HL-60 (cell line): ENCODE measurements at places on chromosomes 5 and 9.

DNA sequence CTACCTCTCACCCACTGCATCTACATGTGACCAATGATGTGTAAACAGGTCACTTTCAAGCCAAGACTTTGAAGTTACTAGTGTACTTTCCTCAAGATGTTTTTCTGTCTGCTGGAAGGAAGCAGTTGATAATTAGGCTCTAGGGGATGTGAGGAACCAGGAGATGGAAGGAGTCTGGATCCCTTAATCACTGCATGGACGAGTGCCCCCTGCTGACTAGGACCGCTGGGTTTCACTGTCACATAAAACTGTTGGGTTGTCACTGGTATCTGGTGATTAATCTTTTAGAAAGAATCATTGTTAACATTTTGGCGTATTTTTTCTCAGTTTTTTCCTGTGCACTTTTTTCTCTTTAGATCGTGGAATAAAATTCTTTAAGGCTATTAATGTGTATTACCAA, 79.5 kb downstream of the SREK1 start:
- no peak for DNase-seq

- DNase-seq = no peak
Measured at GRCh38 chr9:19976226-19976625, 187.4 kb upstream of the SLC24A2 start.

GRCh38 chr5:97764700-97765099, 581.7 kb upstream of the RIOK2 start:
- no peak for DNase-seq

DNA sequence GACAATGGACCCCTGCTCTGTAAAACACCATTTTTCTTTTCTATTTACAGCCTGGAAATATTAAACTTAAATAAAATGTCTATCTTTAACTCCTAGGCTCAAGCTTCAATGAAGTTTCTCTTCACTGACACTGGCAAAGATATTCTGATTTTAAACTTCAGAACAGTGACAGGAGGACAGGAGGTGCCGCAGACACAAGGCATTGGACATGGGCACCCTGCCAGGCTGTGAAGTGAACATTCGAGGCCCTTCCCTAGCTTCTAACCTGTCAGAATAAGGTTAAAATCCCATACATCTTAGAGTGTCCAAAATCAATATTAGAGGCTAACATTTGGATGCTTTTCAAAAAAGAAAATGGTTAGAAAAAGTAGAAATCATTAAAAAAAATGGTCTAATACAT, 9.2 kb downstream of the SEMA5A start:
- no peak for DNase-seq

DNA sequence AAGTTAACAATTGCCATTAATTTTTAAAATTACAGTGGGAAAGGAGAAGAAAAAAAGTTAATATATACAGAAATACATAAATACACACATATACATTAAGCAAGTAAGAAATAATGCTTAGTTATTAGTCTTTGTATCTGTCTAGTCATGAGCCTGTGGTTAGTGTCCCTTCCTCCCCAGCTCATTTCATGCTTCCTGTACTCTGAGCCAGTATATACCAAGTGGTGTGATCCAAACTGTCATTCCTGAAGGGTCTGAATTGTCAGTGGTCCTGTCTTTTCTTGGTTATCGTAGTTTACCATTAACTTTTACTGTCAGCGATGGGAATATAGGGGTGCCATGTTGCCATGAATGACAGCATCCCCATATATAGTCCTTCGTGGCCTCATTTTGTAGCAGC, 24.2 kb upstream of the STOM start:
- no peak for DNase-seq

- DNase-seq = no peak
Measured at GRCh38 chr5:65127161-65127901, 354.4 kb downstream of the ADAMTS6 start.

- no peak for DNase-seq
Measured at GRCh38 chr5:126450346-126450745, 27.1 kb downstream of the GRAMD2B start.

GRCh38 chr5:125715216-125715615, 708.0 kb upstream of the GRAMD2B start:
- no peak for DNase-seq

DNA sequence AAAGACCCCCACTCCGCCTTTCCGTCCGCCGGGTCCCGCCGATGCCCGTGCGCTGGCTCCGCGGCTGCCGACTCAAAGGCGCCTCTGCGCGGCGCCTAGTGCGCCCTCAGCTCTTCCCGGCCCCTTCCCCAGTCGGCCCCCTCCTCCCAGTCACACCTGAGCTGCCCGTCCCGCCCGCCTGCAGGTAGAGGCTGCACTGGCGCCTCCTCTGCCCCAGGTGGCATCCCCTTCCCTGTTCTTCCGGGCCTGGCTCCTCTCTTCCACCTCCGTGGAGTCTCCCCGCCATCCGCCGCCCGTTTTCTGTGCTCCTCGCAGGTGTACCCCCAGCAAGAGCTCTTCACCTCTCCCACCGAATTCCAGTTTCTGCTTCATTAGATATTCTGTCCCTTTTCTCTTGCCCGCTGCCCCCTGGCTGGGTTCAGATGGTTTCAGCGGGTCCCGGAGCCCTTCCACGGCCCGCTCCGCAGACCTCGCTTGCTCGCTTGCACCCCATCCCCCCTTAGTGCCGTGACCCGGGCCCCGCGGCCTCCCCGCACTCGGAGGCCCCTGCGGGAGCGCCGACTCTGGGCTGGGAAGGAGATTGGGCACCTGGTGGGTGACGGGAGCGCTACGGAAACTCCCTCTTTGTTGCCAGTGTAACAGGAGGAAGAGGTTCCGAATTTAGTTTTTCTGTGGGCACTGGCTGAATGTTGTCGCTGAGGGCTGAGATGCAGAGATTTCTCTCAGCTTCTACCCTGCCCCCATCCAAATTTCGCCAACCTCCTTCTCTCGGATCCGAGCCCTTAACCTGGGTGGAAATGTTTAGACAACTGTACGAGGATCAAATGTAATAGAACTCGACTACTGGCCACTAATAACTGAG, 809 bp downstream of the SLC44A1 start:
- DNase-seq = peak; percentile 28

GRCh38 chr9:72557549-72557948, 36.1 kb downstream of the TMC1 start:
- peak; percentile 83 for DNase-seq

DNA sequence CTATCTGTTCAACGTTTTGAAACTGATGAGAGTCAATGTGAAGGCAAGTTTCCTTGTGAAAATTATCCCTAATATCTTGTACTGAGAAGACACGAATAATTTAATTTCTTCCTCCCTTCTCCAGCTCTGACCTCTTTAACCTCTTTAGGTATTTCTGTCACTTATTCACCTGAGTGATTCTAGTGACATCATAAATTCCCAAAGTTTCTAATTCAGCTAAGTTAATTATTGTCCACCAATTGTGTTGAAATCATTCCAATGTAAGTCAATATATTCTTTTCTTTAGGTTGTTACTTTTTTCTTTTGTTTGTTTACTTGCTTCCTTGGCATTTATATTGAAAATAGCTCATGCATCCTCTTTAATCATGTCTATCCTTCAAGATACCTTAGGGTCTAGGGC, 143.8 kb downstream of the PAPPA start:
- no peak for DNase-seq

DNA sequence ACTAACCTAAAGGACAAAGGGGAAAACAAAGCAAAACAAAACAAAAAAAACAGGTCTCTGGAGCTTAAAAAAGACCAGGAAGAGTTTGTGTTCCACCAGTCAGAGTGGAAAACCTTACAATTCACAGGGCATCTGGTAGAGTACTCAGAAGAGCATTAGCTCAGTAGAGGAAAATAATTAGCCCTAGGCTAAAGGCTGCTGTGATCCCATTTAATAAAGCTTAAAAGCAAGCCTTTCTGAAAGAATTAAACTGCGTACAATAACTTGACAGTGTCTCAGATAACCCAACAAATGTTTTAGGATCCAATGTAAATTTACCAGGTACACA, 7.3 kb downstream of the ECM2 start:
- DNase-seq = no peak

DNA sequence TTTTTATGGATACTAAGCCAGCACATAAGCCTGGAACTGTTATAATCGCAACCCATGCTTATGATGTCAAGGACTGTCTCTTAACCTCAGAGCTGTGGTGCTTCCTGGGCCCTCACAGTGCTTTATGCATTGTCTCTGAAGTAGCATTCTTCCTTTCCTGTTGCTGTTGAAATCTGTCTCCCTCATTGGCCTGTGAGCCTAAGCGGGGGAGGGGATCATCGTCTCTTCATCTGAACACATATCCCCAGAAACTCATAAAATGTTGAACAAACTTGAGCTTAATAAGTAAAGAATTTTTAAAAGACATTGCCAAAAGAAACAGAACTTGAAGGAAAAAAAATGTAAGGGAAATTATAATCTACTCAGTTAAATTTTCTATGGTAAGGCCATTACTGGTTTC, 80.3 kb downstream of the SGCD start:
- DNase-seq = no peak

GRCh38 chr9:114012126-114012525, 66.0 kb downstream of the AMBP start:
- no peak for DNase-seq

- DNase-seq = no peak
Measured at GRCh38 chr9:133369933-133370332, 5.9 kb downstream of the SURF4 start.

GRCh38 chr5:79771387-79771786, 81.8 kb downstream of the CMYA5 start:
- DNase-seq = no peak

- no peak for DNase-seq
Measured at GRCh38 chr9:70760228-70760627, 345.8 kb upstream of the KLF9 start.

- DNase-seq = no peak
Measured at GRCh38 chr5:139061856-139062255, 136.3 kb downstream of the SIL1 start.

DNA sequence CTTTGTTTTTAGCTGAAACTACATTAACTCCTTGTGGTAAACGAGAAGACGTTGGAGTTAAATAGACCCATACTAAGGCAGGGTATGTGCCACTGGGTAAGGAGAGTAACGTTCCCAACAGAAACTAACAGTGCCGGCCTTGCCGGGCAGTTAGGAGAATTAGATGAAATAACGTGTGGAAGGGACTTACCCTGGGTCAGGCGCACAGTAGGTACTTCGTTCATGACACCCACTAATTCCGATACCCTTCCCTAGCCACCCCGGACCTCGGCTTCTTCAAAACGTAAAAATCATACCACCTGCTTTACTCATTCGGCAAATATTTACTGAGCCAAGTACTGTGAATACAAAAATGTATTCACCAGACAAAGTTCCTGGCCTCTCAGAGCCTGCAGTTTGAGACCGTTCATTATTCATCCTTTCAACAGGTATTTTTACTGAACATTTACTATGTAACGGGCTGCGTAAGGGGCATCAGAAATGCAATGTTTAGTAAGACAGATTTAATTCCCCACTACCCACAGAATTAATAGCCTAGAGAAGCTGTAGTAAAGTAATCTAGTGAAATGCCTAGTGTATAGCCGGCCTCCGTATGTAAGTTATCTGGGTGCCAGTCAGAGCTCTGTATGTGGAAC, 3.2 kb upstream of the SMIM23 start:
- no peak for DNase-seq

- DNase-seq = no peak
Measured at GRCh38 chr9:114156657-114157421, 1.5 kb downstream of the COL27A1 start.

DNA sequence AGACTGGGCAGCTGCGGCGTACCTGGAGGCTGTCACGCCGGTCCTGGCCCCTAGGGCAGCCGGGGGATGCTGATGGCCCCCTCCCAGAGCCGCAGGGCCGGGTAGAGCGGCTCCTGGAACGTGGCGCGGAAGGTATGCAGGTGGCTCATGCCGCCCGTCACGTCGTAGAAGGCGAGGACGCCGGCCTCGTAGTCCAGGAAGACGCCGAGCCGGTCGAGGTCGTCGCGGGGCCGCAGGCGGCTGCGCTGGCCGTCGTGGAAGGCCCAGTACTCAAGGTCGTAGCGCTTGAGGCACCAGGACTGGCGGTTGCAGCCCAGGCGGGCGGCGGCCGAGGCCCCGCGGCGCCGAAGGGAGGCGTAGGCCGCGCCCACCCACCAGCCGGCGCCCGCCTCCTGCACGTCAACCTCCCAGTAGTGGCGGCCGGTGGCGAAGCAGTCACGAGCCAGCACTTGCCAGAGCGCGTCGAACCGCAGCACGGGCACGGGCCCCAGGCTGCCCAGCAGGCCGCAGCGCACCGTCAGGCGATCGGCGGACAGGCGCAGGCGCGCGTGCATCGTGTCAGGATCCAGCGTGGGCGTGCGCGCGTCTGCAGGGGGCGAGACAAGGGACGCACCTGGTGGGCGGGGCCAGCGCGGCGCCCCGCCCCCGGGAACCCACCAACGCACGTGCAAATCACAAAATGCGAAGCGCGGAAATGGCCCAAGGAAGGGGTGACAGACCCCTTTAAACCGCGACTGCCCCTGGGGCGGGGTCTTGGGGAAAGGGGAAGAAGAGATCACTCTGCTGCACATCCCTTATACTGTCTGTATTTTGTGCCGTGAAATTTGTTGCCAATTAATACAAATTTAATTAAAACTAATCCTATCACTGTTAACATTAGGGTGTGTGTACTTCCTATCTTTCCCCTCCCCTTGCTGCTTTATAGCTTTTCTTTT, 31.2 kb downstream of the NANS start:
- no peak for DNase-seq

DNA sequence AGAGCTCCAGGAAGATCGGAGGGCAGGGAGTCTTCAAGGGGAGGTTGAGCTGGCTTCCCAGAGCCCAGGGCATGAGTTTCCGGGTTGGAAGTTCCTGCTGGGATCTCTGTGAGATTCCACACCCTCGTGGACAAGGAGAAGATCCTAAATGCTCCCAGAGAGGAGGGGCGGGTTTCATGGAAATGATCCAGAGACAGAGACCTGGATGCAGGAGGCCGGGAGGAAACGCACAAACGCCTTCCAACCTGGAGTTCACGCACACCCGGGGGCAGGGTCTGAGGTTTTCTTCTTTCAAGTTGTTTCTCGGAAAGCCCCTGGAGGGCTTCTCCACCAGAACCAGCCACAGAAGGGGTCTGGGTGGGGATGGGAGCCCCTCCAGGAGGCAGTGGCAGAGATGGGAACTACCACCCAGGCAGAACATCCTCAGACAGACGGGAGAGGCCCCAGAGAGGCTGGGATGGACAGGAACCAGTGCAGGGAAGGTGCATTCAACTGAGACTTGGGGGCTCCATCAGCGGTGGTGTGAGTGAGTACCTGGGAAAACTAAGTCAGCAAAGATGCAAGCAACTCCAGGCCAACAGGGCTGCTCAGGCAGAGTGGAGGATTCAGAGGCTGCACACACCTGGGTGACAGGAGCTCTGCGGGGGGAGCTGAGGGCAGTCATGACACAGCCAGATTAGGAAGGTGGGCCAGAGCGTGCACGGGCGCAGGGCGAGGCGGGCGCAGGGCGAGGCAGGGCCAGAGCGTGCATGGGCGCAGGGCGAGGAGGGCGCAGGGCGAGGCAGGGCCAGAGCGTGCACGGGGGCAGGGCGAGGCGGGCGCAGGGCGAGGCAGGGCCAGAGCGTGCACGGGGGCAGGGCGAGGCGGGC, 52.1 kb upstream of the EXOC3 start:
- no peak for DNase-seq
